ENCODE measurements at places on chromosomes 2 and 18.

DNA sequence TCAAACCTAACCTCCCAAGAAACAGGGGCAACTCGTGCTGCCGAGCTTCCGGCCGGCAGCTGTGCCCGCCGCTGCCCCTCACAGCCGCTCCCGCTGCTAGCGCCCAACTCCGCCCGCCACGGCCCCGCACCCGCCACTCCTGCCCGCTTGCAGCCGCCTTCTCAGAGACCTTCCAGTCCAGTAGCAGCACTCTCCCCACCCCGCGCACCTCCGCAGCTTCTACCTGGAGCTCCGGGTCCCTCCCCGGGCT, 722 bp upstream of the C2orf15 start:
- no peak for DNase-seq

- DNase-seq, result no peak
Observed at GRCh38 chr2:237639052-237639835, 11.9 kb downstream of the LRRFIP1 start.

DNA sequence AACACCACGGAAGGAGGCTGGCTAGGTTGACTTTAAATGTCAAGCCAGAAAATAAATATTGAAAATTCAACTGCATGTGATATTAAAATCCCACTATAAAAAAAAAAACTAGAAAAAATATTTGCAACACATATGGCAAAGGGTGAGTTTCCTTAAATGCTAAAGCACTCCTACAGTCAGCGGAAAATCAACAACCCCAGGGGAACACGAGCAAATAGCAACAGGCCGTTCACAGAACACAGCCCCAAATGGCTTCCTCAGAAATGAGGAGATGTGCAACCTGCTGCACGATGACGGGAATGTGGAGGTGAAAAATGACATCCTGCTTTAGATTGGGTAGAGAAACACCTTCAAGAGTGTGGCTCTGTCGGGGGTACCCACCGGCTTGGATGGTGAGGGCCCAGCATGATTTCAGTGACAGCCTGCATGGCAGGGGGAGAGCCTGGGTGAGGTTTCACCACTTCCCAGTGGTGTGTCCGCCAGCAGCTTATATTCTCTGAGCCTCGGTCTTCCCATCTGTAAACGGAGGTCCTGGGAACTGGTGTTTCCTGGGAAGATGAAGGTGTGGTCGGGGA, 157.9 kb upstream of the GLI2 start:
- DNase-seq, result no peak

- no peak for DNase-seq
Observed at GRCh38 chr2:241619597-241620418, 17.1 kb downstream of the THAP4 start.

DNA sequence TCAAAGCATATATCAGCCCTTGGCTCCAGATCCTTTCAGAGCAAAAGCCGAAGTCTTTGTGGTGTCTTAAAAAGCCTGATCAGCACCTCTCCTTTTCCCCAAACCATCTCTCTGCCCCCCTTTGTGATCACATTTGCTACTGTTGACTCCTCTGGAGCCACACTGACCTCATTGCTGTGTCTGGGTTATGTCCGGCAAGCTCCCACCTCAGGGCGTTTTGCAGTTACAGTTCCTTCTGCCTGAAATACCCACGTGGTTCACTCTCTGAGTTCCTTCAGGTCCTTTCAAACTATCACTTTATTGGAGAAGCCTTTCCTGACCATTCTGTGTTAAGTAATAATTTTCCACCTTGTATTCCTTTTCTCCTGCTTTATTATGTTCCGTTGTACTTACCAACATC, 11.8 kb downstream of the C2orf69 start:
- DNase-seq, result no peak

DNA sequence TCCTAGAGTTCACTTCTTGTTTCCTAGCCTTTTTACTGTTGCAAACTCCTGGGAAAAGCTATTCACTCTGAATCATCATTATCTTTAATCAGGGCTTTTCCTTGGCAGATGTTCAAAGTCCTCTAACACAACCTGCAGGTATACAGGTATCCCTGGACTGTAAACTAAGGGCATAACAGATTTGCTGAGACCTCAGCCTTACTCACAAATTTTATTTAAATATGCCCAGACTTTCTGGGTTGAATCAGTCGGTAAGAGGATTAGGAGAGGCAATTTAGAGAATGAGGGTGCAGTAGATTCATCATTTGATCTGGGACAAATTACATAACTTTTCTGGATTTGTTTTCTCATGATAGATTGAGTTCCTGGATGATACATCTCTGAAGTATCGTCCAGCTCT, 217.8 kb upstream of the STON1 start:
- no peak for DNase-seq

- DNase-seq, result no peak
Observed at GRCh38 chr2:214807653-214808052, 1.8 kb downstream of the BARD1 start.

GRCh38 chr2:230956827-230957755, 32.0 kb upstream of the GPR55 start:
- DNase-seq, result peak; percentile 42

- DNase-seq, result no peak
Observed at GRCh38 chr2:151518802-151519201, 109.1 kb downstream of the RIF1 start.

DNA sequence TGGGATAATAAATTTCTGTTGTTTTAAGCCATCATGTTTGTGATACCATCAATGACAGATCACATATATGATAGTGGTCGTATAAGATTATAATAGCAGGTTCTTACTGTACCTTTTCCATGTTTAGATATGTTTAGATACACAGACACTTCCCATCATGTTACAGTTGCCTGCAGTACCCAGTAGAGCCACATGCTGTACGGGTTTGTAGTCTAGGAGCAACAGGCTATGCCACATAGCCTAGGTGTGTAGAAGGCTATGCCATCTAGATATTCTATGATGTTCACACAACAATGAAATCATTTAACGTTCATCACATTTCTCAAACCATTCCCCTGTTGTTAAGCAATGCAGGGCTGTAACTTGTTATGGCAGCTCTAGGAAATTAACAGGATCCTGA, 132.9 kb upstream of the SH3BP4 start:
- DNase-seq, result no peak

- no peak for DNase-seq
Observed at GRCh38 chr2:230023313-230023712, 45.4 kb downstream of the SLC16A14 start.

DNA sequence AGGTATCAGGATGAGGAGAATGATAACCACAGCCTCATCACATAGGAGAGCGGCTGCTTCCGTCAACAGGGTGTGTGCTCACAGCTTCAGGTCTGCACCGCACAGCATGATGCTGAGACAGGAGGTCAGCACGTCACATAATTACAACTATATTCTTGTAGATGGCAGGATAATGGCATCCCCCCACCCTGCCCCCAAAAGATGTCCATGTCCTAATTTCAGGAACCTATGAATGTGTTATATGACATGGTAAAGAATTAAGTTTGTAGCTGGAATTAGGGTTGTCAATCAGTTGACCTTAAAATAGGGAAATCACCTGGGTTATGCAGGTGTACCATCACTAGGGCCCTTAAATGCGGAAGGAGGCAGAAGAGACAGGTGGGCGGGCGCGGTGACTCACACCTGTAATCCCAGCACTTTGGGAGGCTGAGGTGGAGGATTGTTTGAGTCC, 73.9 kb downstream of the ARL4C start:
- no peak for DNase-seq

GRCh38 chr18:62784966-62785413, 69.6 kb downstream of the PHLPP1 start:
- peak; percentile 20 for DNase-seq

DNA sequence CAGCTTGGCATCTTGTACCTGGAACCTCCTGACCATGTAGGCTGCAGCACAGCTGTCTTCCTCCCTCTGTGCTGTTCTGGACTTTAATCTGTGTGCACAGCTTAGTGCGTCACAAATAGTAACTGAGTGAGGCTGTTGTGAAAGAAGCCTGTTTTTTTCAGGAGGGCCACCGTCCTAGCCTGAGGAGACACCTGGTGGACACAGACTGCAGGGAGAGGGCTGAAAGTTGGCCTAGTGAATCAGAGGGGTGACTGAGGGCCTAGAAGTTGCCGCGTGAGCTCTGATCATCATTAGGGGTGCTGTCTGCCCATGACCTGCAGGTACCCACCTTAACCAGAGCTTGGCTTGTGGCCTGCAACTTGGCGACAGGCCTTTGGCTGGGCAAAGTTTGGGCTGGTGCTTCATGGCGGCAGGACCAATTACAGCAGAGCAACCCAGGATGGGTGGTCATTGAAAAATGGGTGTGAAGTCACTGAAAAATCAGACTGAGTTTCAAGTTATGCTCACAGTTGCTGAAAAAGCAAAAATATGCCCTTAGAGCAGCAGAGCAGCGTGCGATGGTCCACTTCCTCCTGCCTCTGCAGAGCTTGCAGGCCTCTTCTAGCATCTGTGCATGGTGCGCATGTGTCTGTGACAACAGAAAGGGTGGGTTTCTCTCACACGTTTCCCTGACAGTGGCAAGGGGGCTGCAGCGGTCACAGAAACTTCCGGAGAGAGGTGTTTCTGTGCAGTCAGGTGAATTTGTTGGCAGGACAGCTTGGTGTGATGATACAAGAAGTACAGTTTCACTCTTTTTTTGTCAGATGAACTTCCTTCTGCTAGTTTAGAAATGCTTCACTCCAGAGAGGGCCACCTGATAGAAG, 9.6 kb downstream of the GDF7 start:
- no peak for DNase-seq

GRCh38 chr18:23967321-23968089, 47.0 kb upstream of the TTC39C start:
- DNase-seq, result no peak

GRCh38 chr2:120868366-120868765, 132.7 kb downstream of the GLI2 start:
- DNase-seq, result no peak

GRCh38 chr18:48896326-48896874, 54.4 kb downstream of the SMAD7 start:
- no peak for DNase-seq

DNA sequence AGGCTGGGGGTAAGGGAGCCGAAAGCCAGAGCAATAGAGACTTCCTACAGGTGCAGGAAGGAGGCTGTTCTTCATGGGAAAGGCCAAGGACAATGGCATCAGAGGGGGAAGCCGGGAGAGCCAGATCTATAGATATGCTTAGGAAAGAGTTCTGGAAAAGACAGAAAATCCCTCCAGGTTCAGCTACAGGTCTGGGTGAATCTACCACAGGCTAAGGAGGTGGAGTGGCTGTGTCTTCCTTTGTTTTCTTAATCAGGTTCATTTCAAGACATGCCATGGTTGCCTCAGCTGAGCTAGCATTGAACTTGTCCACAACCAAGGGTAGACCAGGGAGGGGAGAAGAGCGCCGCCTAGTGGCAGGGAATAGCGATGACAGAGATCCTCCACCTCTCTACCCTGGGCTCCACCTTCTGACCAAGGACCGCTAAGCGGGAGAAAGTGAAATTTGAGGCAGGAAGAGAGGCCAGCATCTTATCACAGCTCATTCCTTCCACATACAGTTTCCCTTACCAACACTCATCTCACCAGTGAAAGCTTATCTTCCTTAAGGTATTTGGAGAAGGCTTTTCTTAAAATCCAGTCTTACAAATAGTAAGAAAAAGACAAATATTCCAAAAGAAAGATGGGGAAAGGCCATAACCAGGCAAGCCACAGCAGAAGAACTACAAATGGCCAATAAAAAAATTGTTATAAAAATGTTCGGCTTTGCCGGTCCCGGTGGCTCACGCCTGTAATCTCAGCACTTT, 74.2 kb downstream of the VIT start:
- DNase-seq, result no peak
